Parietal lobe (tissue), 2 donors: ENCODE measurements at places on chromosomes 7 and 10. TPM values are rescaled to one million over a fixed set of nuclear protein-coding genes. Genes with fewer than 3 reads are reported as not detected.

Gene OPN4
- total RNA-seq = not detected

Gene DLX6
- 3.1 TPM for total RNA-seq

Gene SMKR1
- total RNA-seq = 1.9 TPM

Gene FEZF1
- total RNA-seq = not detected

Gene IFIT1B
- not detected for total RNA-seq

Gene MSMB
- not detected for total RNA-seq

Gene AKR1D1
- total RNA-seq = not detected
